ENCODE measurements at places on chromosomes 12 and 14.

- peak; percentile 65 for DNase-seq
Measured at GRCh38 chr12:46124848-46125619, 134.7 kb upstream of the SCAF11 start.

- DNase-seq = no peak
Measured at GRCh38 chr14:30518867-30519560, 39.9 kb upstream of the G2E3 start.

DNA sequence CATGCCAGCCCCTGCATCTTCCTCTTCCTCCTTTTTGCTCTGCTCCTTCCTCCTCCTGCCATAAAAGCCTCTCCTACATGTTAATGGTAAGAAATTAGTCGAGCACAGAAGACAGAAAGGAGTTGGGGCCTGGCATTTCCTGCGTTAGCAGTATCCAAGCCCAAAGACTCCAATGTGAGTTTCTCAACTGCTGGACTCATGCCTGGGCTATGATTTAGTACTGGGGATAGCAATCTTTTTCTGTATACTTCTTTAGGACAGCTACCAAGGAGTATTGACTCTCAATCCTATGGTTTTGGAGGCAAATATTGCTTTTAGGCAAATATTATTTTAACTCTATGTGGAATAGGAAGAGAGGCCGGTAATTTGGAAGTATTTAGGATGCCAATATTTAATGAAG, 18.0 kb upstream of the SLC38A4 start:
- DNase-seq = no peak

DNA sequence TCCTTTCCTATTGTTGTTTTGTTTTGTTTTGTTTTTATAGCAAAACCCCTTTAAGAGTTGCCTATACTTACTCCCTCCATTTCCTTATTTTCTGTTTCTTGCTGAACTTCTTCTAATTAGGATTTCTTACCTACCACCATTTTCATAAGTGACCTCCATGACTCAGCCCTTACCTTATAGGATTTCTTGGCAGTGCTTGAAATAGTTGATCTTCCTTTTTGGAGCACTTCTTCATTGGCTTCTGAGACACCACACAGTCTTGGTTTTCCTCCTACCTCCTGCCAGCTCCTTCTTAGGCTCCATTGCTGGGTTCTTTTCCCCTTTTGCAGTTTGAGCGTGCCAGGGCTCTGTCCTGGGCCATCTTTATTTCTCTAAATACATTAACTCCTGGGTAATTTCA, 23.4 kb upstream of the EID3 start:
- DNase-seq = no peak

GRCh38 chr12:117028254-117028653, 71.0 kb downstream of the TESC start:
- DNase-seq = no peak

GRCh38 chr12:67656251-67656650, 7.7 kb downstream of the DYRK2 start:
- DNase-seq = no peak

DNA sequence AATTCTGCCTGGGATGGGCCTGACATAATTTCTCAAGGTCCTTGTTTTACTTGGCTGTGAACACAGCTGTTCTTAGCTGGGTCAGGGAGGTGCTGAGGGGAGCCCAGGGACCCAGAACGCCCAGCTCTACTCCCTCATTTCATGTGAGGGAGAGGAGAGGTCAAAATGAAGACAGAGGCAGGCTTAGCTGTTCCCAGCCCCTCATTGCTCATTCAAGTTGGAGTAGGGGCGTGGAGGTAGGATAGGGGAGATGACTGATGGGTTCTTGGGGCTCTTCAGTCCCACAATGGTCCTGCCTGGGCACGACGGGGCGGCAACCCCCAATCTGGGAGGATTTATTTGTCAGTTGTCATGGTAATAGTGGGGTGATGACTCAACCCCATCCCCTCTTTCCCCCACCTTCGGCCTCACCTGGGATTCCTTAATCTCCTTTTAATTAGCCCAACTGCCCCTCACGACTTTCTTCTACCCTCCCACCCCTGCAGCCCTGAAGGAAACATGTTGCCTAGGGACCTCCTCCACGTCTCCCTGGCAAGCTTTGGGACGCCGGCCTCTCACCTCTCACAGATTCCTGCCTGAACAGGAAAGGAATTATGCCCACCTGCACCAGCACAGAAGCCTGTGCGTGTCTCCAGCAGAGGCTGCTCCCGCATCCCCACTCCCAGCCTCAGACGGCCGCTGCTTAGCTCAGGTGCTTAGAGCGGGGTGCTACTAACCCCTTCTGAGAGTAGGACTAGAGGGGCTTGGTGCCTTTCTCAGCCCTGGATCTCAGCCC, 10.2 kb downstream of the SPRYD3 start:
- DNase-seq = no peak

DNA sequence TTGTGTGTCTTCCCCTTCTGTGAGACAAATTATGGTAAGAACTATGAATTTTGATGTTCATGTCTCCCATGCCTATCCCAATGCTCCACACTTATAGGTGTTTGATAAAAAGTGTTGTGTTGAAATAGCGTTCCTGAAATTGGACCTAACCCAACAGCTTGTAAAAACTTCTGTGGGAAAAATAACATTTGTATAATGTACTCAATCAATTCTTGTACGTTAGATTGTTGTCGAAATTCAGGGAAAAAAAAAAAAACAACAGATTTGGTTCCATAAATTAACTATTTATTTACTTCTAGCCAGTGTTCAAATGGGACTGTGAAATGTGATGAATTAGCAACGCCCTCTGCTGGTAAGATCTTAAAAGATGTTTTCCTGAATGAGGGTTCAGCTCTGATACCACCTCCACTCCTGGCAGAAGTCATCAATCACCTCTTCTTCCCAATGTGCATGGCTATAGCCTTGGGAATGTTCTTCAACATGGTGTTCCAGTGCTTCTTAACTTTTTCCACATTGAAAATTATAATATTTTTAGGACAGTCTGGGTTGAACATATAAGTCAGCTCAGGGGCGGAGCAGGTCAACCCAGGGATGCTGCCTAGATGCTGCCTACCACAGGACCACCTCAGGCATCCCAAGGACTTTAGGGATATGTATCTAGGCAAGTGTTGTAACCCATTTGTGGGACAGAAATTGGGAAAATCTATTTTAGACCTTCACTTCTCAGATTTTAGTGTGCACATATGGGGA, 170.6 kb downstream of the OTOGL start:
- no peak for DNase-seq

DNA sequence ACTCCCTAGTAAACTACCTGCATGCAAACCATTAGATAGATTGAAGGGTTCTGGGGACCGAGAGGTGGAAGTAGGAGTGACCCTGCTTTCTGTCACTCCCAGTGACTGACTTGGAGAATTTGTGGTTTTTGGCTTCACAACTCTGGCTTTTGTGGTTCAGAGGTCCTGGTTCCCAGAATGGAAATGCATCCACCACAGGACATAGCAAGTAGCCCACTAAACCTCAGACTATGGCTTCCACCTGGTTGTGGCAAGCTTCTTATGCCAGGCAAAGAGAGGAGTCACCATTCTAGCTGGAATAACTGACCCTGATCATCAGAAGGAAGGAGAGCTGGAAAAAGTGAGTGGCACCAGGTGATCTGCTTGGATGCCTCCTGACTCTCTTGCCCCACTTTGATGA, 162.4 kb upstream of the TMEM260 start:
- DNase-seq = no peak

Data from thyroid gland (tissue), 4 donors.